KBM-7 (cell line): ENCODE measurements at places on chromosomes 13 and 19.

GRCh38 chr19:2188708-2189385 is 25.1 kb downstream of the DOT1L start:
- no peak for DNase-seq

DNA sequence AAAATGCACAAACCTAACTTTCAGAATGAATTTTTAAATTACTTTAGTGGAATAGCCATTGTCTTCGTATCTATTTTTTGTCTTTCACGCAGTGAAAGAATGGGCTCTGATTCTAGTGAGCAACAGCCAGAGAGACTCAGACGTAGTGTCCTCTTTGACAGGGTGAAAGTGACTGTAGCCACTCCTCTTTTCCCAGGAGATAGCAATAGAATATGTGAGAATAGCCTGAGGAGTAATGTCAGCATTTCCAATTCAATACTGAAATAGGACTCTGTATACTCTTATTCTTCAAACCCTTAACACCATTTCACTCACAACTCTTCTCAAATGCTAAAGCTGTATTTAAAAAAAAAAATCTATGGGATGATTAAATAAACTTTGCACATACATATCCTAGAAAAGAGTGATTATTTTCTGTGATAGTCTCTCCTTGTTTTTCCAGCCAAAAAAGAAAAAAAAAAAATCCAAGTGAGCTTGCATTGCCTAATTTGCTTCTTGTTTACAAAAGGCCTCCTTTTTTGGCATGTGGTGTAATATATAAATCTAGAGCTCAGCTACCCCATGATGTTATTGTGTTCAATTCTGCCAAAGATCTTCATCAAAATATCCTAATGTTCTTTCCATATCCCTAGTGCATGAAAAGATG is 626.1 kb upstream of the SLITRK6 start:
- DNase-seq: no peak

DNA sequence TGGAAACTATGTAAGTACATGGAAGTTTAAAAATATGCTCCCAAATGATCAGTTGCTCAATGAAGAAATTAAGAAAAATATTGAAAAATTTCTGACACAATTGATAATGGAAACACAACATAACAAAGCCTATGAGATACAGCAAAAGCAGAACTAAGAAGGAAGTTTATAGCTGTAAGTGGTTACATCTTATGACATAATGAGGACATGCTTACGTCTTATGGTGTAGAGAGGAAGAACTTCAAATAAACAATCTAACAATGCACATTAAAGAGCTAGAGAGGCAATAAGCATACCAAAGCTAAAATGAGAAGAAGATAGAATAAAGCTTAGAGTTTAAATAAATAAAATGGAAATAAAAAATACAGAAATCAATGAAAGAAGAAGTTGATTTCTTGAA is 50.0 kb upstream of the CEACAM21 start:
- DNase-seq: no peak

DNA sequence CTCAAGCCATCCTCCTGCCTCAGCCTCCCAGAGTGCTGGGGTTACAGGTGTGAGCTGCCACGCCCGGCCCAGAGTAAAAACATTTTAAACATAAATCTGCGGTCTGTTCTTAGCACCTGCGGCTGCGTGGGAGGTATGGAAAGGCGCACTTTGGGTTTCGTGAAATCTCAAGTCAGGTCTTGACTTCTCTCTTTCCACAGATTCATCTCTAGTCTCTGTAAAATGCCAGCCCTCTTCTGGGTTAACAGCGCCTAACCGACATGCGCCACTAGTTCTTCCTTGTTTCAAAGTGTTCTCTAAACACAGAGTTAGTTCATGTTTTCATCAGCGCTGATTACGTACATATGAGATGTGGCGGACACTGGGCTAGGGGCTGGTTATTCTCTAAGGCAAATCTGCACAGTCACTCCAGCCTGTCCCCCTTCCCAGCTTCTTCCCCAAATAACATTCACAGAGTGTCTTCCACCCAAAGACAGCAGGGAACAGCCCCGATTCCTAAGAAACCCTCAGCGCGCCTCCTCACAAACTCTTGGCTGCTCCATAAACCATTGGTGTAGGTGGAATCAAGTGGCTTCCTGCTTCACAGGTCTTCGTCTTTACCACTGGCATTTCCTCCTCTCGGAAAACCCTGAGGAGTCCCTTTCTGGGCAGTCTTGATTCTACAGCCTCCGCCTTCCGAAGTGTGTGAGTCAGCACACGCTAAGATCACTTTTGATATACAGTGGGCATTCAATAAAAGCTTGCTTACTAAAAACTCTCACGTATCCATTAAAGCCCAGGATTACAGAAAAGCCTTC is 1.4 kb downstream of the PARP4 start:
- peak; percentile 77 for DNase-seq

DNA sequence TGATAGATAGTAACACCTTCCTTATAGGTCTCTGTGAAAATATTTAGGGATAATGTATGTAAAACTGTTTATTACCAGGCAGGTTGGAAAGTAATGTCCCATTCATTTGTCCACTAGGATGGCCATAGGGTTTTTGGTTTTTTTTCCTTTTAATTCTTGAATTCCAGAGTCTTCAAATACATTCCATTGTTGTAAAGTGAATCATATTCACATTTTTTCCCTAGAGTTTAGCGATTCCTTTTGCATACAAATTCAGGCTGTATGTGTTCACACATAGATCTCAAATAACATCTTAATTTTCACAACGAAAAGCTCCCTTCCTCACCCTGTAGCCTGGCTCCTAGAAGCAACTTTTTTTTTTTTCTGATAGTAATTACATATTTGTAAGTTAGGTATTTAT is 1.8 kb upstream of the ZNF557 start:
- no peak for DNase-seq
